ENCODE measurements at places on chromosomes 12 and 14.

DNA sequence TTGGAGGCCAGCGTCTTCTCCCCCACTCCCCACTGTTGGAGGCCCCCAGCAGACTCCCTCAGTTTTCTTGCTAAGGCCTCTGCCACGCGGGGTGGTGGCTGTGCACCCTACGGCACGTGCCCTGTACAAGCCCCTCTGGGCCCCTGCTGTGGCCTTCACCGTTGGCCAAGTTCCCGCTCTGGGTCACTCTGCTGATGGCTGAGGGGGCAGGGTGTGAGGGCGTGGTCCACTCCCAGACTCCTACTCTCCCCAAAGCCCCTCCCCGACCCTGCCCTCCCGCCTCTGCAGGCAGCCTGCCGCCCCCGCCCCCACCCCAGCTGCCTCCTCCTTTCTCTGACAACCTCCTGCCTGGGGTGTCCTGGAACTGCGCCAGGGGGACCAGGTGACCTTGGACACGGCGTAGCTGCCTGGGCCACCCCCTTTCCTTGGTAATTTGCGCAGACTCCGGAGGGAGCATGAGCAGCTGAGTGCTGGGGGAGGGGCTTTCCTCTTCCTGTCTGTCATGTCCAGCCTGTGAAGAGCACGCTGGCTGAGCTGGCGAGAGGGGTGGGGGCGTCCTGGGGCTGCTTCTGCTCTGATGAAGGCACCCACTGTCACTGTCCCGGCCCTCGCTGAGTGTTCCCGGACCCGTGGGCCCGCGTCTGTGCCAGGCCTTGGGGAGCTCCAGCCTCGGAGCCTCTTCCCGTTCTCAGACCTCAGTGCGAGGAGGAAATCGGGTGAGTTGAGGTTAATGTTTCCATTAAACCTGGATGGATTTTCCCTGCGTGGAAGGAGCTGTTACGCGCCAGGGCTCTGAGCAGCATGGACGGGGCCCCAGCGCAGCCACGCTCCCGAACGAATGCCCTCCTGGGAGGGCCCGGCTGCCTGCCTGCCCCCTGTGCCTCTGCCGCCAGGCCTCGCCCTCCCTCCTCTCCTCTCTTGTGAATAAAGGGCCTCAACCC lies 85.0 kb downstream of the KIF26A start:
- no peak for DNase-seq

DNA sequence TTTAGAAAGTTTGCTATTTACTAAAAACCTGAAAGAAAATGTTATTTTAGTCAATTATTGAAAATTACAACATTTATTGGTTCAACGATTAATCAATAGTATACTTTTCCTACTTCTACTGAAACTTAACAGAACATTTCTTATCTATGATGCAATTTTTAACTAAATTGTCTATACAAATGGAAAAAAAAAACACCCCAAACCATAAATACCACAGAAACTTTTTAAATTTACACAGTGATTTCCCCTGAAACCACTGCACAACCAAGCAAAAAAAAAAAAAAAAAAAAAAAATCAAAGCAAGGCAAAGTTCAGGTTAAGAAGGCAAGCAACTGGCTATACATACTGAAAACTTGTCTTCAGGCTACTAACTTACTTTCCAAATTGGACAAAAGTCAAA lies 71.9 kb upstream of the POC1B start:
- DNase-seq, result no peak

DNA sequence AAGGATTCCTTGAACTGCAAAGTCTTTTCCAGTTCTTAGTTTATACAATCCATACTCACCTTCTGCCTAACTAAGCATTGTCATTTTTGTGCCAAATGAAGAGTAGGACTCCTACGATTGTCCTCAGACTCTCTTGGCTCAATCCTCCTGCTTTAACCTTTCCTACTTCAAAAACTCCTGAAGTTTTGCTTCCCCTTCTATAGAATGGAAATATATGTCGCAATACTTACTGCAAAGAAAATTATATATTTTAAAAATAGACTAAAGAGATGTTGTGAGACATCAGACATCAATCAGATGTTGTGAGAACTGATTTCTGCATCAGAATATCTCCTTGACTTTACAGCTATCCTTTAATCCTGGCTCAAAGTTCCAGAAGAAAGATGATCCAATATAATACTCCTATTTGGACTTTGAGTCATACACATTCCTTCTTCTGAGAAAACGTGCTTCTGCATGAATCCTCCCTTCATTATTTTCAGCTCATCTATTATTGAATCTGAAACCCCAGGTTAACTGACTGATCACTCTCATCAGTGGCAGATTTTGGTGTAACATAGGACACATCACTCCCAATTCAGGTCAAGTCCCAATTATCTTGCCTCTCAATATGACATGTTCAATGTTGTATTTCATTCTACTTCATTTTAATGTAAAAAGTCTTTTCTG lies 48.8 kb downstream of the A2M start:
- no peak for DNase-seq

- DNase-seq, result no peak
These were observed 266.4 kb upstream of the USP15 start for GRCh38 chr12:61993734-61994345.

DNA sequence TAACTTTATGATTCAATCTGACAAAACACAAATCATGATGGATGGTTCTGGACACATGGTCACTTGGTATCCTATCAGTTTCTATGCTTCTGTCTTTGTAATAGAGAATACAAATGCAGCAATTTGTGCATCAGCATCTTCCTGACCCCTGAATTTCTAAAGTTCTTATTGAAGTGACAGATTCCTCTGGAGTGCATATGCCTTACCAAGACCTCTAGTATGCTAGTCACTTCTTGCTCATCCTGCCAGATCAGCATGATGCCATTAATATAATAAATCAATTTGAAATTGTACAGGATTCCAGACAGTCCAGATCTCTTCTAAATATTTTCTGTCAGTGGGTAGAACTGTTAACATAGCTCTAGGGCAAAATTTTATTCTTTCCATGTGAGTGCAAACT lies 40.6 kb upstream of the GLIPR1 start:
- DNase-seq, result no peak

GRCh38 chr12:116614194-116614915 lies 55.2 kb downstream of the MAP1LC3B2 start:
- no peak for DNase-seq

DNA sequence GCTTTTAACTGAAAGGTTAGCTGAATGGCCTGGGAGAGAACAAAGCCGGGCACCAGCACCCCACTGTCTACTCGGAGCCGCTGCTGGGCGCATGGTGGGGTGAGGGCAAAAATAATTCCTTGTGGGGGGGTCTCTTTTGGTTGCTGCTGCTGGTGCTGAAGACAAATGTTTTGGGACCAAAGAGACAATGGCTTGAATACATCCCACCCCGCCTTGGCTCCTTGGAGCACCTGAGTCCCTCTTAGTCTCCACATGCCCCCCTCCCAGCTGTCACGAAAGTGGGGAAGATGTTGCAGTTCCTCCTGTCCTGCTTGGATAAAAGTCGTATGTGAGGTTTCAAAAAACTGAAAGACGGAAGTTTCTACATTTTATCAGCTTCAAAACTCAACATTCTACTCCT lies 85.0 kb downstream of the PIWIL1 start:
- DNase-seq, result no peak

DNA sequence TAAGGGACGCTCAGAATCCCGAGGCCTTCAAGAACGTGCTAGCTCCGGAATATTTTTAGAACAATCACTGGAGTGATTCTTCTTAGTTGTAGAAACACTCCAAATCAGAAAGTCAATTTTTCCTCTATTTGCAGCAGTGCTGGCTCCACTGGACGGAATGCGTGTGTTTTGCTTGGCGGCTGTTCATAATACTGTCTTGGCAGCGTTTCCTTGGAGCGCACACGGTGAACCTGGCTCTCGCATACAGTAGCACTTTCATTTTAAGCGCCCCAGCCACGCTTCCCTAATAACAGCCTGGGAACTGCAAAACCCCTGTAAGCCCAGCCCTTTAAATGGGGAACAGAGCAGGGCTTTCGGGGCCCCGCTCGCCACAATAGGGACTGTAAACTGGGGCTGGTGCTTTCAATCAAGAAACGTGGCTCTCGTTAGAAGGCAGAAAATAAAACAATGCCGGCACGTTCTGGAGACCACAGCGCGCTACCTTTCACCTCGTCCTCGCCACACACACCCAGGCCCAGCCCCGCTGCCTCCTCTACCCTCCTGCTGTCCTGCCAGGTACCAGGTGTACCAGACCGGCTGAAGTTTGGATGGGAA lies 79.9 kb downstream of the BCL11B start:
- peak; percentile 77 for DNase-seq

- no peak for DNase-seq
These were observed 144.4 kb upstream of the ARHGAP5 start for GRCh38 chr14:31932675-31933074.

DNA sequence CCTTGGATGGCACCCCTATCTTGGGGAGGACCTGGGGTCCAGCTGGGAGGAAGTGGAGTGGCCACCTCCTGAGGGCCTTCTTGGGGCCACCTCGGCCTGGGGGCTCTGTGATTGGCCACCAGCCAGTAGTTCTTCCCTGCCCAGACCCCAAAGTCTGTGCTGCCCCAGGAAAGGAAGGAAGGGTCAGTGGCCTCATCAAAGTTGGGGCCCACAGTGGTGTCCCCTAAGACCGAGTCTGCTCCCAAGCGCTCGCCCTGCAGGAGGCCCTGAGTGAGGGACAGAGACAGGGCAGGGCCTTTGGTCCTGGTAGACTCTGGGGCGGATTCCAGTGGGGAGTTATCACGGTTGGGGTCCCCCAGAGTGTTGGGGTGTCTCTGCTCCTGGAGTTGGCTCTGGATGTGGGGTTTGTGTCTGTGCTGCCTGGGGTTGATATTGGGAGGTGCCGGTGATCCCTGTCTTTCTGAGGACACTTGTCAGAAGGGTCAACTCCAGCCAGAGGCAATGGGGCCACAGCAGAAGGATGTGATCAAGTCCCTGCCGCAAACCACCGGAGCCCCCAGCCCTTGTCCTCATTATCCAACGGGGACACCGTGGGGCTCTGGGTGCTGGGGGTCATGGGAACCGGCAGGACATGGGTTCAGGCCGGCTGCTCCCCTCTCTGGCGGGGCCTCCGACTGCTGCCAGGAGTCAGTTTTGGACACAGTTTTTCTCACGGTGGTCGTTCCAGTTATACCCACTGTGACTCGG lies 364.3 kb downstream of the TMEM121 start:
- peak; percentile 42 for DNase-seq

DNA sequence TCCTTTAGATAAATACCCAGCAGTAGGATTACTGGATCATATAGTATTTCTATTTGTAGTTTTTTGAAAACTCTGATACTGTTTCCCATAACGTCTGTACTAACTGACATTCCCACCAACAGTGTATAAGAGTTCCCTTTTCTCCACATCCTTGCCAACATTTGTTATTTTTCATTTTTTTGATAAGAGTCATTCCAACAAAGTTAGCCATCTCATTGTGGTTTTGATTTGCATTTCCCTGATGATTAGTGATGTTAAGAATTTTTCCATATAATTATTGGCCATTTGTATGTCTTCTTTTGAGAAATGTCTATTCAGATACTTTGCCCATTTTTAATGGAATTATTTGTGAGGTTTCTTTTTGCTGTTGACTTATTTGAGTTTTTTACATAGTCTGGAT lies 486.0 kb downstream of the FLRT2 start:
- DNase-seq, result no peak

DNA sequence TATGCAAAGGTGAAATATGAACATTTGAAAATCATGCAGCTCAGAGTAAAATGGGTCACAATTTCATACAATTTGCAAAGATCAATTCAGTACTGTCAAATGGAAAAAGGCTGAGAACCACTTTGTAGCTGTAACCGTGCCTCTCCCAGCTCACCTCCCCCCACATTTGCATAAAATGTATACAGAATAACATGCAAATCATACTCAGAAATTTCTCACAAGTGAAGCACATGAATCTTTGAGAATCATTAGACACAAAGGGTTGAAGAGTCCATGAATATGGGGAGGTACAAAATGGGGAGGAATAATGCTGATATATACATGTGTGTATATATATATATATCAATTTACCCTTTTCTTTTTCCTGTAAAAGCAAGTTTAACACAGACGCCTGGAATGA lies 162.1 kb downstream of the APAF1 start:
- DNase-seq, result no peak

DNA sequence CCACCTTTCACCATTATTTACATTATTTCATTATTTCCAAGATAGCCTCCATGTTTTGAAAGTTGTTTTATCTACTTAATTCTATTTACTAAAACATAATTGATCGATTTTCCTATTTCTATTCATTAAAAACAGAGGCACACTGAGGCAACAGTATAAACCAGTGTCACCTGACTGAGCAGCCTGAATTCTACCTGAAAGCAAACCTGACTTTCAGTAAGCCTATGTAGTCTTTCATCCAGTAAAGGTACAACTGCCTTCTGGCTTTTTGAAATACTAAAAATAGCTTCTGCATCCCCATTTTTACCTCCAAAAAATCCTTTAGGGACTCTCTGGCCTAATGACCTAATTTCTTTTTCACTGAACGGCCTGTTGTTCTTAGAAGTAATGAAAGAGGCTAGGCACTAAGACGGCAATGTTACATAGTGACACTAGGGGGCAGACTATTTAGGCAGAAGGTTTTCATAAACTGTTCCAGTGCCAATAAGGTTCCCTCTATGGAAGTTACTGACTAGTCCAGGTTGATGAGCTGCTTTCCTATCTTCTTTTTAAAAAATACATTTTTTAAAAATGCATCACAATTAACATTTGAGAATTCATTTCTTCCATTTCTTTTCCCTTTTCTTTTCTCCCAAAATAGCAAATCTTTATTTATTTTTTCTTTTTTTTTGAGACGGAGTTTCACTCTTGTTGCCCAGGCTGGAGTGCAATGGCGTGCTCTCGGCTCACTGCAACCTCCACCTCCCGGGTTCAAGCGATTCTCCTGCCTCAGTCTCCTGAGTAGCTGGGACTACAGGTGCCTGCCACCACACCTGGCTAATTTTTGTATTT lies 17.5 kb downstream of the ANAPC5 start:
- DNase-seq, result no peak

GRCh38 chr14:55847766-55848165 lies 267.8 kb downstream of the KTN1 start:
- DNase-seq, result no peak

- DNase-seq, result no peak
These were observed 4.1 kb downstream of the CIPC start for GRCh38 chr14:77102154-77102553.

DNA sequence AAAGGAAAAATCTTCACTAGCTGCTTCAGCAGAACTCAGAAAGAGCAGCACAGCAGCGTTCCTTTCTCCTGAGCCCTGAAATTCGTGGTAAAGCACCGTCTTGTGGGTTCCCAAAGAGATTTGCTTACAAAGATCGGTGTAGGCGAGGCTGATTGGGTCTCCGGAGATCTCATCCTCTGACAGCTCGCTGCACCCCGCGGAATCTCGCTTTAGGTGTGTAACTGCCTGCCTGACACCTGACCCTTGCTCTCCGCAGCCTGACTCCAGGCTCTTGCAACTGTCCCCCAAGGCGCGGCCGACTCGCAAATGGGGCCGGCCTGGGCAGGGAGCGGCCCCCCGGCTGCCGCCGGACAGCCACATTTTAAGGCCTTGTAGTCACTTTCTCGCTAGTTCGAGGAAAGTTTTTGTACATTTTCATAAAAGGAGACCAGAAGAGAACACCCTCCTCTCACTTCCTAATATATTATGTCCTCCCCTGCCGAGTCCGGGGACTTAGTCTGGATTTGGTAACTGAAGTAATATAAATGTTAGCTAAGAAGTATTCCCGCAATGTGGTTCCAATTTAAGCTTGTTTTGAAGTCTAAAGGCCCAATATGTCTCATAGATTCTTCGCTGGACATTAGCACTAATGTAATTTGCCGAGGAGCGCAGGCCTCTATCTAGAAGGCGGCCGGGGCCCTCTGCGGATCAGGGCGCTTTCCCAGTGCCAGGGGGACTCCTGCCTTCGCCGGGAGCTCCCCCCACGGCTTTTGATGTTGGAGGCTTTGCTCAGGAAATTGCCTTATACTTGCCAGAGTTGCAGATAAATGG lies 177.3 kb upstream of the CDKN3 start:
- DNase-seq, result no peak

- DNase-seq, result no peak
These were observed 57.4 kb downstream of the APOBEC1 start for GRCh38 chr12:7608184-7608911.

Data from sciatic nerve (tissue), 2 donors.